ENCODE measurements at places on chromosomes 16 and 17.

DNA sequence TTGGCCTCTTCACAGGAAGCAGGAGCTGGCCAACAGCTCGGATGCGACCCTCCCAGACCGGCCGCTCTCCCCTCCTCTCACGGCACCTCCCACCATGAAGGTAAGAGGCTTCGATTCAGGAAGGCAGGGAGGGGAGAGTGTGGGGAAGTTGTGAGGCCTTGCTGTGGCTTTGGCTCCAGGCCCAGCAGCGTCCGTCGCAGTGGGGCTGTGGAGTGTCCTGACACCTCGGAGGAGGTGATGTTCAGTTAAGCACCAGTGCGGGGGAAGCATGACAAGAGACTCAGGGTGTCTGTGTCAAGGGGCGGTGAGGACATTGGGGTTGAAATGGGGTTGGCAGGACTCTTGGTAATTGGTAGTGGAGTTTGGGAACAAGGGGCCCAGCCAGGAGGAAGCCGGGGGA lies 109.0 kb downstream of the RAP1GAP2 start:
- DNase-seq = no peak

- DNase-seq = no peak
Measured at GRCh38 chr16:83925957-83926725, 26.9 kb upstream of the OSGIN1 start.

- no peak for DNase-seq
Measured at GRCh38 chr16:84369938-84370627, 1.7 kb downstream of the ATP2C2 start.

DNA sequence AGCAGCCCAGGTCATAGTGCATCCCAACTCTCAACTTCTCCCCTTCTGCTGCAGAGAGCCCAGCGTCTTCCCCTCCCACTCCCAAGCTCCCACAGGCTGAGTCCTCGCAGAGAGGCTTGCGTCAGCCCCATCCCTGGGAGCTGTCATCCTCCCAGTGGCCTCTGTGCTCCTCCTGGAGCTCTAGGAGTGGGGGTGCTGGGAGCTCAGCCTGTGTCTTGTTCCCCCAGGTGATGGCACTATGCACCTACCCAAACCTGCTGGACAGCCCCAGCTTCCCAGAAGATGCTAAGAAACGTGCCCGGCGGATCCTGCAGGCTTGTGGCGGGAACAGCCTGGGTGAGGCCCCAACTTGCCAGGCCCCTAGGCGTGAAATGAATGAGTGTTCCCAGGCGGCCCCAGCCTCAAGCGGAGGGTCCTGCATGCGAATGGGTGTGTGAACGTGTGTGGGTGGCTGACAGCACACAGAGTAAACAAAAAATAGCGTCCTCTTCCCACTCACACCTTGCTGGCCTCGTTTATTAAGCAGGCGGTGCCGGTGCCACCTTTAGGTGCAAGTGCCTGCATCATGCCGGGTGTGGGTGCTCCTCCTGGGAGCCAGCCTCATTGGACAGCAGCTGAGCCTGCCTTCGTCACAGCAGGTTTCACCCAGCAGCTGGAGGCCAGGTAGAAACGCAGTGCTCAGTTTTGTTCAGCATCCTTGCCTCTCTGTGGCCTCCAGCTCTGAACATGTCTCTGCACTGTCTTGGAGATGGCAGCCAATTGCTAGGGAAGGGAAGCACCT lies 16.5 kb downstream of the GPT2 start:
- DNase-seq = no peak

DNA sequence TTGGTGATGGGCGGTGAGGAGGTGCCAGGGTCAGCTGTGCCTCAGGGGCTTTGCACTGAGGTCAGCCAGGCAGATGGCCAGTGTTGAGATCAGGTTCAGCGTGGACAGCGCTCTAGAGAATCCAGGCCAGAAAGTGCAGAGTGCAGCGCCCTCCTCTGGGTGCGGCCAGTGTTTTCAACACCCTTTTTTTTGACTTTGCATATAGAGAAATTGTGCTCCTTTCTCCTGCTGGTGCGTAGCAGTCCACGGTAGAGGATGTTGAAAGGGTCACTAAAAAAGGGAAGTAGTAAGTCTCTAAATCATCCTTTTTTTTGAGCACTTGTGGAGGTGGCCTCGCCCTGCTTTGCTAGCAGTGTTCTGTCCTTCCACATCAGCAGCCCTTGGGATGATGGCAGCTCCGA lies 53.9 kb downstream of the BANP start:
- no peak for DNase-seq

GRCh38 chr16:66335704-66336329 lies 30.7 kb upstream of the CDH5 start:
- DNase-seq = no peak

GRCh38 chr17:46043606-46044005 lies 44.6 kb downstream of the STH start:
- no peak for DNase-seq

GRCh38 chr17:73401911-73402310 lies 90.1 kb upstream of the CDC42EP4 start:
- no peak for DNase-seq

GRCh38 chr17:80552523-80552922 lies 7.9 kb downstream of the RPTOR start:
- DNase-seq = no peak

- DNase-seq = peak; percentile 60
Measured at GRCh38 chr17:48613862-48614694, 1.0 kb downstream of the HOXB8 start.

GRCh38 chr16:20074099-20074991 lies 655 bp upstream of the GPR139 start:
- no peak for DNase-seq

- DNase-seq = no peak
Measured at GRCh38 chr16:86868786-86869185, 290.4 kb downstream of the FOXL1 start.

- DNase-seq = no peak
Measured at GRCh38 chr17:2179615-2180295, 123.8 kb downstream of the SMG6 start.

DNA sequence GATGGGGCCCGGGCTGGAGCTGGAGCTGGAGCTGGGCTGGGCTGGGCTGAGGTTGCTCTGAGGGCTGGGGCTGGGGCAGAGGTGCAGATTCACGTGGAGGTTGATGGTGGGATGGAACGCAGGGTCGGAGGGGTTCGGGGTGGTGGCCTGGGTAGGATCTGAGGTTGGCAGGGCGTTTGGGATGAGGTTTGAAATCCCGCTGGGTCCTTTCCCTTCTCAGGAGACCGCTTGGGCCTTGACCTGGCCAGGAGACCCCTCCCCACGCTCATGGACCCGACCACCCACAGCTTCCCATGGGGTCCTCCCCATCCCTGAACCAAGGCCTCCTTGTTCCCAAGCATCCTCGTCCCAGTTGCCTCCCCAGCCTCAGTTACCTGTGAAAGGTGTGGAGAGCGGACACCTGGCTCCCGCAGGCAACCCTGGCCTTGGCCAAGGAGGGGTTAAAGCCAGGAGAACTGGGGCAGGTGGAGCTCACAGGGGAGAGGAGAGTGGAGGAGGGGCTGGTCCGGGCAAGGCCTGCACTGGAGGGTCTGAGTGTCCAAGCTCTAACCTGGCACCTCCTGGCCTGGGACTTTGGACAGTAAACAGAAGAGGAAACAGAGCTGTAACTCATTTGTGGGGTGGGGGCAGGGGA lies at the start of gene ASGR2:
TSS of gene ASGR2 (minus strand) at position 582 of the 634 bp plus-strand sequence. CDS start 582 bp downstream, outside the sequence.
- no peak for DNase-seq

GRCh38 chr16:88068476-88069396 lies 117.5 kb downstream of the BANP start:
- DNase-seq = no peak

DNA sequence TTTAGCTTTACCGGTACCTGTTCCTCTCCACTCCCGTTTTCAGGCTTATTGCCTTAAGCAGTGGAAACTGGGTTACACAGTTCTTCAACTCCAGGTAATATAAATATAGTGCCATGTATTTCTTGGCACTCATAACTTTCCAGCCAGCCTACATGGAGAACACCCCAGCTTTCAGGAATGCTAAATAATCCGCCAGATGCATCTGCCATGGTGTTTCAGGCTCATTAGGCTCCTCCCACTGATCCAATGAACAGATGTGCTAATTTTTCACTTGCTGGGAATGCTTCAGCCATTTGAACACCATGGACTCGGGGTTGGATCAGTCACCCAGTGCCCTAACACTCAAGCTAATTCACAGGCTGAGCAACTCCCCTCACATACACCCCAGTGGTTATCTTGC lies 4.6 kb downstream of the ANKFN1 start:
- DNase-seq = no peak

GRCh38 chr16:55628306-55628968 lies 27.4 kb upstream of the SLC6A2 start:
- DNase-seq = no peak

- DNase-seq = no peak
Measured at GRCh38 chr17:7190276-7190917, 11.2 kb upstream of the ASGR1 start.

DNA sequence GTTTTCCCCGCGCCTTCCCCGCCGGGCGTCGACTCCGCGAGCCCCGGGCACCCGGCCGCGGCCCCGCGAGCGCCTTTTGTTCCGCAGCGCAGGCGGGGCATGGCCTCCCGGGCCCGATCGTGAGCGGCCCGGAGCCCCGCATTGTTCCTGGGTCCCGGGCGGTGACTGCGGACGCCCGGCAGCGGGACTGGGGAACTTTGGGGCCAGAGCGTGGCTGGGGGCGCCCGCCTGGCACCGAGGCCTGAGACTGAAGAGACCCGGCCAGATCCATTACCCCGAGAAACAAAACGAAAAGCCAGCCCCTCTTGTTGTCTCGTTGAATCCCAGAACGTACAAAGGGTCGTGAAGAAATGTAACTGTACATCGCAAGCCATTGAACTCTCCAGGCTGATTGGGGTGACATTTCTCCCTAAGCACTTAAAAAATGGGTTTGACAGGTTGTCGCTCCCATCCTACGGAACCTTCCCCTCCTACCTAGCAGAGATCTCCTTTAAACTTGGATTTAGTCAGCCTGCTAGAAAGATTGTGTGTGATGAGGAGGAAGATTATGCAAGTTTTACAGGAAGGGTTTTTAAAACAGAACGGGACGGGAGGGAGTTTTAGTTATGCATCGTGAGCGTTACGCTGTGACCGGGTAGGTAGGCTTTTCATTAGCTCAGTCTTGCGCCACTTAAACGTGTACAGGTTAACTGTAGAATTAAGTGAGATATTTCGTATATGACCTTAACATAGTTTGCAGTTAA lies 825 bp downstream of the METTL9 start:
- peak; percentile 56 for DNase-seq

DNA sequence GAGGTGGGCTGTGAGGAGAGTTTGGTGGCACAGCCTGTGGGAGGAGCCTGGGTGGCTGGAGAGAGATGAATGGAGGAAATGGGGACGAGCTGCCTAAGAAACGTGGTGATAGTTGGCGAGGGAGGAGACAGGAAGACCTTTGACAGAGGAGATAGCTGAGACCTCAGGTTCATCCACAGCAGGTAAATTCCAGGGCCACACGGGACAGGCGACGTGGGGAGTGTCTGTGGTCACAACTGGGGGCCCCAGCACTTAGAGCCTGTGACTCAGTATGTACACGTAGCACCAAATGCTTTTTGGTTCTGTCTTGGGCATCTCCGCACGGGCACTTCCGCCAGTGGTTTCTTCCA lies 7.7 kb downstream of the MINK1 start:
- no peak for DNase-seq

GRCh38 chr17:57699751-57700219 lies 45.3 kb downstream of the CCDC182 start:
- DNase-seq = no peak

DNA sequence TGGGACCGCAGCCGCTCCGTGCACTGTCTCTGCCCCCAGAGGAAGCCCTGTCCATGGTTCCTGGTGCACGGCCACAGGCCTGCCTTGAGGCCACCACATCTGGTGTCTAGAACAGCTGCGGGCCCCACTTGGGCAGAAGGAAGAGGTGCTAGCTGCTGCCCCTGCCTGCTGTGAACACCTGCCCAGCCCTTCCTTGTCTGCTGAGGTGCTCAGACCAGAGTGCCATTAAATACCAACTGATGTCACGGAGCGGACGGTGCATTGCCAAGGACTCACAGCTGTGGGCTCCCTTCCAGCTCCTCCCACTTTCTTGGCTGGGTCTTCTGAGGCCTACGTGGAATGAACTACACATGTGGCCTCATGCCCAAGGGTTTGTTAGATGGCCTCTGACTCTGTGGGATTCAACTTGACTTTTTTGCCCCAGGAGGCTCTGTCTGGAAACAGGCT lies 146.1 kb downstream of the RAB11FIP4 start:
- DNase-seq = no peak

DNA sequence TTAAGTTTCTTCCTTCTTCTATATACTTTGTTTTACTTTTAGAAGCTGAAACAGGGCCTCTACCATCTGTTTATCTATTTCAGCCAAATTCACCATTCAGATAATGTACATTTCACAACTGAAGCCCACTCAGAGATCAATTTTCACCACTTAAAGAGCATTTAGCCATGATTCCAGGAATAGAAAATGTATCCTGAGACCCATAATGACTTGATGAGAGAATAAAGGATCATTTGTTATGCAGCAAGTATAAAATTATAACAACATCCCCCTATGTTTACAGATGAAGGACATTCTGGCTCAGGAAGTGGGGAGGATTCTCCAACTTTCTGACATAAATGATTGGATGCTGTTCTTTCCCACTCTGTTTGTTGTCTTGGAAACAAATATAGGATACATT lies 962.1 kb upstream of the EEF2KMT start:
- no peak for DNase-seq

DNA sequence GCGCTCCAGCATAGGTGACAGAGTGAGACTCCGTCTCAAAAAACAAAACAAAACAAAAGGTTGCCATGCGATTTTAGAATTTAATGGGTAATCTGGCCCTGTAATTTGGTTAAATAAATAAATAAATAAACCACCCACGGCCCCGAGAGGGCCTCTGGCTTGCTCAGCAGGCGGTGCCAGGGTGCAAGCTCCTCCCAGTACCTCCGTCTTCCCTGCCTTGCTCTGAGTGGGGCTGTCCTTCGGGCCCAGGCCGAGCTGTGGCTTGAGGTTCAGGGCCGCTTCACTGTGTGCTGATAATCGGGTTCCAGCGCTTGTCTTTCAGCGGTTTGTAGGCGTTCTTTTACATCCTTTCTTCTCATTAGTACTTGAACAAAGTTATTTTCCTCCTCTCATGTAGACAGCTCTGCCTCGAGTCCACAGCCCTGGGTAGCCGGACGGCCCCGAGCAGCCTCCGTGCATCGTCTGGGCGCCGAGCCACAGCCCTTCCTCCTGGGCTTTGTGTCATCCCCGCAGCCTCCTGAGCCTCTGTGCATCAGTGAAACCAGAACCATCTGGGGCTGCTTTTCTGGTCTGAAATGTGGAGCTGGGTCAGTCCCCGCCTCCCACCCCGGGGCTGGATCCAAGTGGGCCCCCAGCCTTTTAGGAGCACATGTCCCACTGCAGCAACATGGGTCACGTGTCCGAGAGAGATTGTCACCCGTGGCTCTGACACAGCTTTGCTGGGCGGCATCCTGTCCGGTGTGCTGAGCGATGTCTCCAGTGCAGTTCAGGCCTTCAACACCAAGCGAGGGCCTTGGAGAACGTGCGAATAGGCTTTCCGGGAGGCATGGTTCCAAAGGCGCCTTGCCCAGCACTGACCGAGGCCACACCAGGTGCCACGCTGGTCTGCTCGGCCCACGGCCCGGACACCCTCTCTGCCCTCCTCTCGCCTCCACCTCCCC lies 157.4 kb upstream of the CHMP6 start:
- DNase-seq = no peak

GRCh38 chr16:72736074-72736473 lies 311.9 kb downstream of the ZFHX3 start:
- no peak for DNase-seq

- no peak for DNase-seq
Measured at GRCh38 chr17:70687421-70687820, 518.1 kb downstream of the KCNJ2 start.

- no peak for DNase-seq
Measured at GRCh38 chr16:2894231-2894630, 11.2 kb downstream of the FLYWCH2 start.

GRCh38 chr17:39772415-39772814 lies 34.7 kb downstream of the GRB7 start:
- DNase-seq = no peak

- peak; percentile 14 for DNase-seq
Measured at GRCh38 chr17:42937712-42938596, 26.3 kb downstream of the AARSD1 start.

Measured in T-cell (primary cell).